ENCODE measurements at places on chromosomes 3 and 15. TPM values are rescaled to one million over a fixed set of nuclear protein-coding genes. Genes with fewer than 3 reads are reported as not detected.

The FEZF2 gene
- not detected for total RNA-seq

DNA sequence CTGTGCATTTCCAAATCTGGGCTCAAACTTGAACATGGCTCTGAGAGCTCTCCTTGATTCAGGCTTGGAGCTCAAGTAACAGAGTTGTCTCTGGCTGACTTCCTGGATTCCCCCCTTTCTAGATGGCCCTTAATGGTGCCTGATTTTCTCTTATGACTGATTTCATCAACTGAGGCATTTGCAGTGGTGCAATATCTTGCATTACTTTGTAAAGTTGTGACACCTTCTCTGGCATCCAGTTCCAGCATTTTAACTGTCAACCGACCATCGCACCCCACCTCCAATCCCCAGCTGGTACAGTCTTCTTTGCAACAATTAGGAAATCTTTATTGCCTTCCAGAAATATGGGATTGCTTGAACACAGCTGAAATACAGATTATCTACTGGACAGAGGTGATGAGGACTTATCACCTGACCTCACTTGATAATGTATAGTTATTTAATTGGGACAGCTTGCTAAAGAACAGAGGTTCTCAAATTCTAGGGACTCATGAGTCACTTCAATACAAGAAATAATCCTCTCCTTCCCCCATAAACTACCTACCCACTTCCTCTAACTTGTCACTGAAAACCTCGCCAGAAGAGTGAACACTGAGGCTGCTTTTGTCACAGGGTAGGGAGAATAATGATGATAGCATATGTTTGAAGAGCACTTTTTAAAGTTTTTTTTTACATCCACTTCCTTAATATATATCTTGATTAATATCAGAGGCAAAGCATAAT, 41.8 kb downstream of the FILIP1L start:
- no peaks in the 10 kb centered on the region for H3K27me3 ChIP-seq
- peaks cover 29% of the 10 kb centered on the region for H3K4me1 ChIP-seq
- no peak for DNase-seq
- H3K36me3 ChIP-seq, result no peaks in the 10 kb centered on the region
- no peak overlapping the region for H3K4me3 ChIP-seq

DNA sequence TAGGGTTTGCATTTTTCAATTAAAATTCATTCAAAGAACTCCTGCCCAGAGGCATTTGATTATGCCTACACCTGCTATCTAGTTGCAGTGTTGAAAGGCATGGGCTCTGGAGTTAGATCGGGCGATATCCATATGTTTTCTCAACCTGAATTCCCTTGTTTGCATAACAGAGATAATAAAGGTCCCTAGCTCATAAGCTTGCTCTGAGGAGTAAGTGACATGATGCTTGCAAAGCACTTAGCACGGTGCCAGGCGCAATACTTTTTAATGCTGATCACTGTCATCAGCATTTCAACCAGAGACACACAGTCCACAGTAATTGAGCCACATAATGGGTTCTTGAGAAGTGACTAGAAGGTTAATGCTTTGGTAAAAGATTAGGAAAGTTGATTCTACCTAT, 106.3 kb upstream of the SAMMSON start:
- H3K4me3 ChIP-seq, result no peak overlapping the region
- H3K27ac ChIP-seq, result no peak overlapping the region
- no peaks in the 10 kb centered on the region for H3K27me3 ChIP-seq
- no peaks in the 10 kb centered on the region for H3K36me3 ChIP-seq
- H3K4me1 ChIP-seq, result no peaks in the 10 kb centered on the region

GRCh38 chr3:195574497-195575304, 9.0 kb downstream of the APOD start:
- no peak overlapping the region for H3K4me3 ChIP-seq
- DNase-seq, result no peak
- no peaks in the 10 kb centered on the region for H3K27me3 ChIP-seq
- no peak overlapping the region for H3K27ac ChIP-seq

GRCh38 chr3:70833239-70833960, 521.0 kb upstream of the MDFIC2 start:
- no peak overlapping the region for H3K27ac ChIP-seq
- no peaks in the 10 kb centered on the region for H3K36me3 ChIP-seq
- H3K4me1 ChIP-seq, result no peaks in the 10 kb centered on the region
- no peaks in the 10 kb centered on the region for H3K27me3 ChIP-seq

DNA sequence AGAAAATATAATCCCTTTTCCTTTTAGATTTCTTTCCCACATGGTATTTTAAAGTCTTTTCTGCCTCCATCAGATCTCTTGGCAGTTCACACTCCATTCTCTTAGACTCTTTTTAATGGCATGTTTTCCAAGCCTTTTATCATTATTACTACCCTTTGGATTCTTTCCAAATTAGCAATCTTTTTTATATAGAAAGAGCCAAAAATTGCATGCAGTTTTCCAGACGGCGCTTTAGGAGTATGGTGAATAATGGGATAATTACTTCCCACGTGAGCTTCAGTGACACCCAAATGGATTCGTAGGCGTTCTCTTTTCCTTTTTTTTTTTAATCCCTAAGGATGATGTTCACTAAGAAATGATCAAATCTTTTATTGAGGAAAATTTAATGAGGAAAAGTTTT, 354.8 kb upstream of the DNAJC19 start:
- no peak for DNase-seq
- no peaks in the 10 kb centered on the region for H3K36me3 ChIP-seq
